ENCODE measurements at places on chromosomes 7 and 10. TPM values are rescaled to one million over a fixed set of nuclear protein-coding genes. Genes with fewer than 3 reads are reported as not detected.

FAM25C gene
- polyA plus RNA-seq, result not detected

OPALIN gene
- not detected for polyA plus RNA-seq

ANXA8 gene
- polyA plus RNA-seq, result 12.7 TPM

EN2 gene
- polyA plus RNA-seq, result 0.05 TPM

CCDC3 gene
- polyA plus RNA-seq, result 51.9 TPM

SUN1 gene
- polyA plus RNA-seq, result 73.0 TPM

PPP3CB gene
- 25.8 TPM for polyA plus RNA-seq
